ENCODE measurements at places on chromosomes 4 and X.

DNA sequence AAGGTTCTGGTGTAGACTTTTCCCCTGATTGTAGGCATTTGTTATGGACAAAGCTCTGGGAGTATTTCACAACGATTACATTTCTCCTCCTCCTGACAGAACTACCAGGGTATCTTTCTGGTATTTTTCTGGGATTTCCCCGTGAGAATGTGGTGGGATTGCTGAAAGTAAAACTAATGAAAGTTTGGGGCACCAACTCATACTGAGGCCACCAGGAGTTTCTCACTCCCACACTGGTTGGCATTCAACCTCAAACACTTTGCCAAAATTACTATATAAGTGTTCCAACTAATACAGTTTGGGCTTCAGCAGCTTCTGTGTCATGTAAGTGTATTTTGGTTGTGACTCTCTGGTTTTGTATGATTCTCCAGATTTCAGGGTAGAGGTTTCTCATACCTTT, 855.1 kb downstream of the GLUD2 start:
- DNase-seq = no peak

DNA sequence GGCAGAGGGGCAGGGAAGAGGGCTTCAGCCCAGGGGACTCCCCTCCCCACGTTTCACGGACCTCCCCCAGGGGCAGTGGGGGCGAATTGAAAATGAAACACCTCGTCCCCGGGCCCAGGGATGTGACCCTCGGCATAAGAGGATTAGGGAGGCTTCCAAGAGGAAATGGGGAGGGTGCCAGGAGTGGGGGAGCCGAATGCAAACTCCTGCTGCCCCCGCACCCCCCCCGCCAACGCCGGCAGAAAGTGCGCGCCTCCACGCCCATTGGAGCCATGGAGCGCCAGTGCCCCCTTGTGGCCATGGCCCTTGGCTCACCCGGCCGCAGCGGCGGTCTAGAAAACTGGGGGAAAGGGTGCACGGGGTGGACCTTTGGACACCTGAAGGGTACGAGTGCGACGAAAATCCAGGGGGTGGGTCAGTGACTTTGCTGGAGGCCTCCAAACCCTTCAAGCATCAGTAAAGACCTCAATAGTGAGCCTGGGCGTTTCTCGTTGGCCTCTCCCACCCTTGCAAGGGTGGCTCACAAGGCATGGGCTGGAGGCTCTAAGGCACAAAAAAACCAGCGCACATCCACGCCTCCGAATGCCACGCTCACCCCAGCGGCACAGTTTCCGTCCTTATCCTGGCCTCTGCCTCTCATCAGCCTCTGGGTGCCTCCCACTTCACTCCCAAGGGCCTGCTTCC, 120.8 kb upstream of the PJA1 start:
- DNase-seq = peak; percentile 22

GRCh38 chrX:11553594-11553993, 112.1 kb downstream of the ARHGAP6 start:
- DNase-seq = no peak

- peak; percentile 51 for DNase-seq
Observed at GRCh38 chrX:136028383-136028984, 43.2 kb downstream of the SLC9A6 start.

GRCh38 chrX:132539611-132540010, 50.8 kb upstream of the MBNL3 start:
- no peak for DNase-seq

GRCh38 chr4:165355900-165356300, 22.9 kb upstream of the CPE start:
- DNase-seq = peak; percentile 55

GRCh38 chr4:124118061-124118460, 594.5 kb downstream of the ANKRD50 start:
- DNase-seq = no peak

DNA sequence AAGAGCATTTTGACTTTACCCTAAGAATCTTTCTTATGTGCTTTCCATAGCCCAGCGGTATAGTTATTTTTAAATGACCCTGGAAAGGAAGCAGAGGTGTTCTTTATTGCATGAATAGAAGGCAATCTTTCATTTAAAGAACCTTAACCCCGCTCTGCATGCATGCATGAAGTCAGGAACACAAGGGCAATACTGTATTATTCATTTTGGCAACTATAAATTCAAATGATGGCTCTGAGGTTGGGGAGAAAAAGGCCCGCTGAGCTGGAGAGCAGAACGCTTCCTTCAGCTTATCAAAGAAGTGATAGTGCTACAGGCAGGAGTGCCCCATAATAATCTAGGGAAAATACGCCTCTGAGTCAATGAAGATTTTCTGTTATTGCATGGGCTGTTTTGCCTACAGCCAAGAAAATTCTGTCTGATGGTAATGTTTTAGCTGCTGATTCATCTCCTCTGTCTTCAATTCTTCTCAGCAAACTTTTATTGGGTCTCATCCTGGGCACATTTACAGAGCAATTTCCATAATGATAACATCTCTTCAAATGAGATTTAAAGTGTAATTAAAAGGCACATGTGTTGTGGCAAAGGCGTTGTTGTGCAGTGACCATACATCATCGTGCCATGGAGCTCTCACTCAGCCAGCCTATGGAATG, 452.2 kb upstream of the FTHL17 start:
- DNase-seq = no peak

DNA sequence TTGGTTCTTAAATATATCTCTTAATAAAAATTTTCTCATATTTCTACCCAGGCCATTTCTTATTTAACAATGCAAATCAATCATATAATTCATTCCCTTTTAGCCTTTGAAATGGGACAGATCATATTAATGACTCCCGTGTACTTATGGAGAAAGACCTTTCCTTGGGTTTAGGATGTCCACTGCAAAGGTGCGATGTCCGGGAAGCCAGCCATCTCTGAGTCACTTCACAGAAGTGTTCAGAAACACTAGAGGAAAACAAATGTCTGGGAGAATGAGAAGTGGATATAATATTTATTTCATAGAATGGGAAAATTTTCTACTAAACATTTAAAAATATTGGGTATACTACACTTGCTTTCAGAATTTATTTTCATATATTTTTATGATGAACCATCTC, 15.3 kb downstream of the INTU start:
- no peak for DNase-seq

GRCh38 chrX:37332987-37333658, 16.0 kb upstream of the PRRG1 start:
- DNase-seq = no peak

DNA sequence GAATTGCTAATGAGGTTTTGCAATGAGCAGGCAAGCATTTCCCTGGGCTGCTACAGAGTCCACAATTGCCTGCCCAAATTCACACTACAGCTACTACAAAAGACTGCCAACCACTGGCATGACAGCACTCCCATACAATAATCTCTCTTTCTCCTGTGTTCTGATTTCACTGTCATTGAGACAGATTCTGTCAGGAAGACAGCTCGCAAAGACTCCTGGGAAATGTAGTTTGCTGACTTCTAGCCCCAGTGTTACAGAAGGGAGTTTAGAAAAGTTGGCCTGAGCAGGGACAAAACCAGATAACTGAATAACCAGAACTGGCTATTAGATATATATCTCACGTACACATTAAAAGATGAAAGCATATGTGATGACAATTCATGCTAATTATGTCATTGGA, 1231.3 kb upstream of the PRKX start:
- DNase-seq = no peak

GRCh38 chr4:6908432-6909112, 1.1 kb upstream of the TBC1D14 start:
- no peak for DNase-seq

DNA sequence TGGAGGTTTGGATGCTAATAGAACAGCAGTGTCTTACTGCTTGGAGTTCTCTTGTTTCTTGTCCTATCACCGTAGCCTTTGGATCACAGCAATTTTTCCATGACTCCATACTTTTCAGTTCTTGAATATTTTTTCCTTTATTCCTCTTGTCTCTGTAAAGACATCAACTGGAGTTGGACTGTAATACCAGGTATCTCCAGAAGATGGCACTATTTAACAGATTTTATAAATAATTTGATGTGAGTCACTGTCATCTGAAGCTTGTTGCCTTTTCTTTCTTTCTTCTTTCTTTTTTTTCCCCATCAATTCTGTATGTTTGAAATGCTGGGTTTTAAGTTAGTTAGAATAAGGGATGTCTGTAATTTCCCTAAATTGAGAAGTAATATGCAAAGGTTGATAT, 24.1 kb downstream of the HPRT1 start:
- DNase-seq = peak; percentile 13

GRCh38 chr4:152951348-152951747, 15.2 kb downstream of the FHDC1 start:
- no peak for DNase-seq

DNA sequence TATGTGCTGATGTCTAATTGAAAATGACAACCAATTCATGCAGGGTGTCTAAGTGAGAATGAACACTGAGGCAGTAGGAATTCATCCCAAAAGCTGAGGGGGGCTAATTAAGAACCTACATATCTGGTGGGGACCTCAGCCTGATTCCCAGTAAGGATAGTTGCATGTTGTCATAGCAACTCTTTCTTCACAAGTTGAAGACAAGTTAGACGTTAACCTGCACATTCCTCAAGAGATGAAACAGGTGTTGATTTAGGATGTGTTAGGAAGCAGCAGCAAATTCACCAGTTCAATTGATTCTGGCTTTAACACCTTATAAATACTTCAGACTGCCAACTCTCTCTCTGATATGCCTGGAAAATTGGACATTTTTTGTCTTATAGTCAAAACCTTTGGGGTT, 7.3 kb downstream of the FNIP2 start:
- no peak for DNase-seq

DNA sequence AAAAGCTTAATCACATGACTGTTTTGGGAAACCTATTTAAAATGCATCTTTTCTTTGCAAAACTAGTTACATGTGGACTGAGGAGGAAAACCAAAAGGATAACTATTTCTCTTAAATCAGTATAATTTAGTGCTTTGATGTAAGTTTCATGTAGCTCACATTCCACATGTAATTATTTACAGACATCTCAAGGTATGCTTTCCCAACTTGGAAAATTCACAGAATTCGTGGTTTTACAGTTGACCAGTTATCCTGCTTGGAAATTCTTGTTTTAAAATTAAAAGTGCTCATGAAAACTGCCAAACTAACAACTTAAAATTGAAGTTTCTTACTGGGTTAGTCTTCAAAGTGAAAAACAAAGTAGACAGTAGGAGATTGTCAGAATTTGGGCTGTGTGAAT, 52.4 kb downstream of the EDNRA start:
- no peak for DNase-seq

DNA sequence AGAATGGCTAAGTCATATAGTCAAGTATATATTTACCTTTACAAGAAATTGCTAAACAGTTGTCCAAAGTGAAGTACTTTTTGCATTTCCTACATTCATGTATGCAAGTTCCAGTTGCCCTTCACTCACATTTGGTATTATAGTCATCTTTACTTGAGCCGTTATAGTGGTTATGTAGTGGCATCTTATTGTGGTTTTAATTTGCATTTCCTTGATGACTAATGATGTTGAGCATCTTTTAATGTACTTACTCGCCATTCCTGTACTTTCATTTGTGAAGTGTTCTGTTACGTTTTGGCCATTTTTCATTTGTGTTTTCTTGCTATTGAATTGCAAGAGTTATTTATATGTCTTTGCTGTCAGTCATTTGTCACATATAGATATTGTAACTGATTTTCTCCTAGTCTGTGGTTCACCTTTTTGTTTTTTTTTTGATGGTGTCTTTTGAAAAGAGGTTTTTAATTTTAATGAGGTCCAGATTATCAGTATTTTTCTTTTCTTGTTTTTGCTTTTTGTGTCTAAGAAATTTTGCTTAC, 27.6 kb downstream of the ARFIP1 start:
- no peak for DNase-seq

- no peak for DNase-seq
Observed at GRCh38 chrX:95382799-95383198, 1301.8 kb upstream of the DIAPH2 start.

- no peak for DNase-seq
Observed at GRCh38 chr4:184620212-184620867, 28.9 kb downstream of the CASP3 start.

GRCh38 chrX:65551489-65552339, 17.1 kb upstream of the LAS1L start:
- DNase-seq = no peak

DNA sequence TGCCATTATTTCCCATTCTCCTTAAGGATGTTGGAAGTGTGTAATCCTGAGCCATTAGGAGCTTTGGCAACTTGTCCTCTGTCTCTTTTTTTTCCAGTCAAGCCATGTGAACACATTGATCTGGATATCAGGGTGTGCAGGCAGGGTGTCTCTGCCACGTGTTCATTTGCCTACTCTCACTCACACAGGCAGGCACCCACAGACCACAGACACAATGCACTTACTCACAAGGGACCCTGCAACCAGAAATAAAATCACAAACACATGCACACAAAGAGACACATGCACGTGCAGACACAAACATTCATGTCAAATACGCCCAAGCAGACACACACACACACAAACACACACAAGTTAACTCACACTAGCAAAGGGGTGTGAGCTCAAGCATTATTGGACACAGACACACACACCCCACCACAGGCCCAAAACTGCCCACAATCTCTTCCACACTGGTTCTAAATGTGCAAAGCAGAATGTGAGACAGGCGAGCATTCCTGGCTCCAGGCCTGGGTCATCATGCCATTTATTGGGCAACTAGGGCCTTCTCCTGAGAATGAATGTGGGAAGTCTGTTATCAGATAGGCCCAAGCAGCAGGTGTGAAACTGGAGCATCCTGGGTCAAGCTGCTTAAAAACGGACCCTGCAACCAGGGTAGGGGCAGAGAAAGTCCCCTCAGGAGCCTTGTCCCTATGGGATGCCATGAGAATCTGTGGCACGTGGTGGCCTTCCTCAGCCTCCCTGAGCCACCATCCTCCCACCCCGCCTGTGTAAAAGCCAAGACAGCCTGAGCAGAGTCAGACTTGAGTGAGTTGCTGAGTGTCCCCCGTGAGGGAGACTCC, 63.4 kb downstream of the NBDY start:
- DNase-seq = no peak

DNA sequence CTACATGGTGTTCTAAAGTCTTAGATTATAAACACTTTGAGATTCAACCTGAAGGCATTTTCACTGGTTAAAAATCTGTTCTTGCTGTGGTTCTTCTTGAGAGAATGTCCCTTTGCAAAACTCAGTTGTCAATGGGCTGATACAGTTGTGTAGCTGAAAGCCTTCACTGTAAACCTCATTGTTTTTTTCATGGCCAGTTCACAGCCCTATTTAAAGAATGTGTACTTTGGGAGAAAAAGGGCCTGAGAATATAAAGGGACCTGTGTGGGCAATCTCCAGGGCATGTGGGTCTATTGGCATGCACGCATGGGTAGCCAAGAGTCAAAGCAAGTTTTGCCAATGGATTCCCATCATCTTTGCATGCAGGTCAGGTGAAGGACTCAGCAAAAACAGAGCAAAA, 7.8 kb upstream of the MAP7D3 start:
- DNase-seq = no peak

Data from COLO829 (cell line).